ENCODE measurements at places on chromosomes 3 and 15. TPM values are rescaled to one million over a fixed set of nuclear protein-coding genes. Genes with fewer than 3 reads are reported as not detected.

MUSTN1 gene
- total RNA-seq, result not detected

PRTG gene
- not detected for total RNA-seq

ZMYND10 gene
- 3.5 TPM for total RNA-seq

PLSCR2 gene
- total RNA-seq, result not detected

- no peak overlapping the region for H3K27ac ChIP-seq
- no peaks in the 10 kb centered on the region for H3K27me3 ChIP-seq
- H3K36me3 ChIP-seq, result no peaks in the 10 kb centered on the region
- peaks cover 6% of the 10 kb centered on the region for H3K4me1 ChIP-seq
- DNase-seq, result no peak
- H3K4me3 ChIP-seq, result no peak overlapping the region
Observed at GRCh38 chr3:29302619-29303018, 21.7 kb downstream of the RBMS3 start.

- no peaks in the 10 kb centered on the region for H3K36me3 ChIP-seq
- no peaks in the 10 kb centered on the region for H3K27me3 ChIP-seq
- DNase-seq, result no peak
- H3K4me1 ChIP-seq, result peaks cover 13% of the 10 kb centered on the region
- H3K27ac ChIP-seq, result no peak overlapping the region
- no peak overlapping the region for H3K4me3 ChIP-seq
Observed at GRCh38 chr3:60431599-60431958, 819.7 kb downstream of the FHIT start.

DNA sequence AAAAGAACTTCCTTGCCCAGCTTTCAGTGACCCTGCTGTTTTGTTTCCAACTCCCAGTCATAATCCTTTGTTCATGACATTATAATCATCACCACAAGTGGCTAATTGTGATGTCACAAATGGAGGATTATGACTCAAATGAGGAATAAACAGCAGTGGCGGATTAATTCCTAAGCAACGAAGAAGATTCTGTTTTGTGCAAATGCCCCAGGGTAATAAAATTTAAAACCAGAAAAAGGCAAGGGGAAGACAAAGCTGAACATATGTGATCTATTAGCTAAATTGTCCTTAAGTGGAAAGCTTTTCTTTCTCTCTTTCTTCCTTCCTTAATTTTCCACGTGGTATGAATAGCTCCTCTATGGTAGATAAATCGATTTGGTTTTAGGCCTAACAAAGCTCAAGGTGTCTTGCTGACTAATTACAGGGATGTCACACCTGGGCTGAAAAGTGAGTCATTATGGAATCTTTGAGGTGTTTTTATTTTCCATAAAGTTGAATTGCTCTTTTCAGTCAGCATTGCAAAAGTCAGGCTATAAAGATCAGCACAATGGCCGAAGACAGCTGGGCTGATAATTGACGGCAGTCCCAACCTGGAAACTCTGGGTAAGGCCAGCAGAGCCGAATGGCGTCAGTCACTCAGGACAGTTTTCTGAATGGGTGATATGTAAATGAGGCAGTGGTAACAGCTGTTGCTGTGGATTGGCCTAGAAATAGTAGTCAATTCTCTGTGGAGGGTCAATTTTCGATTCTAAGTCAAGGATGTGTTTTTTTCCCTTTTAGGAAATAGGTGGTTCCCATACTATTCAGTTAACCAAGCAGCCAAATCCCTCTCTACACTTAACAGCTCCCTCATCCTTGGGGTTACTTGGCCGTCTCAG is 121.5 kb downstream of the PTPRG start:
- H3K4me1 ChIP-seq, result no peaks in the 10 kb centered on the region
- H3K27me3 ChIP-seq, result no peaks in the 10 kb centered on the region
- no peak for DNase-seq
- H3K36me3 ChIP-seq, result no peaks in the 10 kb centered on the region
- no peak overlapping the region for H3K27ac ChIP-seq

- no peak for DNase-seq
- peaks cover 15% of the 10 kb centered on the region for H3K36me3 ChIP-seq
- no peak overlapping the region for H3K27ac ChIP-seq
- H3K4me1 ChIP-seq, result peaks cover 78% of the 10 kb centered on the region
Observed at GRCh38 chr3:71430941-71431552, 152.5 kb downstream of the FOXP1 start.

GRCh38 chr3:118477768-118478167 is 556.9 kb downstream of the IGSF11 start:
- no peak for DNase-seq
- no peaks in the 10 kb centered on the region for H3K27me3 ChIP-seq
- no peaks in the 10 kb centered on the region for H3K36me3 ChIP-seq
- no peak overlapping the region for H3K27ac ChIP-seq
- H3K4me3 ChIP-seq, result no peak overlapping the region
- H3K4me1 ChIP-seq, result no peaks in the 10 kb centered on the region

DNA sequence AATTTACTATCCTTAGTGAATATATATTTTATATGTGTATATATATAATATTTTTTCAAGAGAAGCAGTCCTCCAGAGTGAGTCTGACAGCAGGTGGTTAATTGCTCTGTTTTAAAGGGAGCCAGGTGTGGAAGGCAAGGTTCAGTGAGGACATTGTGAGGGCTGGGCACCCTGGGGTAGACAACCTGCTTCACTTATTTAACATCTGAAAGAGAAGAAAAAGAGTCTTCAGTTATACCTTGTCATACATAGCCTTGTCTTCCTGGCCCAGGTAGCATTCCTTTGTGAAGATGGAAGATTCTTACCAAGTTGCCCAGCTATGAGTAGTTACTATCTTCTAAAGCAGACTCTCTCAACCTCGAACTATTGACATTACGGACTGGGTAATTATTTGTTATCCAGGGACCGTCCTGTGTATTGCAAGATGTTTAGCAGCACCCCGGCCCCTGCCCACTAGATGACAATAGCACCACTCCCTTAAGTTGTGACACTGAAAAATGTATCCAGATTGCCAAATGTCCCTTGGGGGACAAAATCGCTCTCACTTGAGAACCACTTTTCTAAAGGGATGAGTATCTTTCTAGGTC is 336.0 kb upstream of the TRIM42 start:
- no peak overlapping the region for H3K27ac ChIP-seq
- no peak overlapping the region for H3K4me3 ChIP-seq
- H3K27me3 ChIP-seq, result peaks cover 2% of the 10 kb centered on the region

- no peak overlapping the region for H3K27ac ChIP-seq
- no peak overlapping the region for H3K4me3 ChIP-seq
- H3K36me3 ChIP-seq, result no peaks in the 10 kb centered on the region
Observed at GRCh38 chr3:64987726-64988125, 299.9 kb upstream of the ADAMTS9 start.

DNA sequence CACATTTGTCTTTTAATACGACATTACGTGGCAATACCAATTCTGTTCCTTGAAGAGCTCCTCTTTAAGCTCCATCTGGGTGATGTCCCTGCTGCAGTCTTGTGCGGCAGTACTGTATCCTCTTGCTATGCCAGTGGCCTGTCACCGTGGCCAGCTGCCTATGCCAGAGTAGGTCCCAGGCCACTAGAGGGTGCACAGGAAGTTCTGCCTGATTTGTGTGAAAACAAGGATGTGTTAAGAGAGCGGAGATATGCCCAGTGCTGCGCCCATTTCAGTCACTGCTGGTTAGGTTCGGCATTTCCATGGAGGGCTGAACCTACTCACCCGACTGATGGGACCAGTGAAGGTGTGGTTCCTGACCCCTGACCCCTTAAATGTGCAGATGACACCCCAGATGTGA is 25.2 kb downstream of the NIPA1 start:
- no peak for DNase-seq
- no peak overlapping the region for H3K4me3 ChIP-seq
- peaks cover 6% of the 10 kb centered on the region for H3K4me1 ChIP-seq
- no peaks in the 10 kb centered on the region for H3K27me3 ChIP-seq
- no peak overlapping the region for H3K27ac ChIP-seq

GRCh38 chr15:88649286-88649733 is 10.5 kb downstream of the ISG20 start:
- peak overlapping the region; percentile 59 for H3K4me3 ChIP-seq
- DNase-seq, result peak; percentile 72
- H3K4me1 ChIP-seq, result peaks cover 80% of the 10 kb centered on the region
- peaks cover 69% of the 10 kb centered on the region for H3K36me3 ChIP-seq
- H3K27me3 ChIP-seq, result no peaks in the 10 kb centered on the region

DNA sequence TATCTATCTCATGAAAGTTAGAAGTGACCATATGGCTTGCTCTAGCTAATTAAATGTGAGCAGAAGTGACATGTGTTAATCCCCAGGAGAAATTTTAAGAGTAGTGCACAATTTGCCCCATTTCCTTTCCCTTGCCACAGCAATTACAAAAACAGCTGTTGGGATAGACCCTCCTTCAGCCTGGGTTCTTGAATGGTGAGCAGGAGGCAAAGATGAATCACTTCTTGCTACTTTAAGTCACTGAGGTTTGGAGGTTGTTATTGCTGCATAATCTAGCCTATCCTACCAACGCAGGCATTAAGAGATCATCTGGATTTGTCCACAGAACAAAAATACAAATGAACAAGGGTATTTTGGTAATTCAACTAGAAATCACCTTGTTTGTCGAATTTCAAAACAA is 51.7 kb upstream of the CAPN7 start:
- no peak for DNase-seq
- no peak overlapping the region for H3K4me3 ChIP-seq
- H3K4me1 ChIP-seq, result no peaks in the 10 kb centered on the region
- H3K27ac ChIP-seq, result no peak overlapping the region
- H3K36me3 ChIP-seq, result no peaks in the 10 kb centered on the region

All from activated CD4-positive, alpha-beta T cell treated with anti-CD3 and anti-CD28 coated beads, Interleukin-2, amount 10 ng/mL, durations not matched to agents 7 days and 5 days (primary cell).